Cardiac septum (tissue), 1 donor: ENCODE measurements at places on chromosomes 2 and 18. TPM values are rescaled to one million over a fixed set of nuclear protein-coding genes. Genes with fewer than 3 reads are reported as not detected.

- no peak for DNase-seq
These were observed 49.9 kb upstream of the AFF3 start for GRCh38 chr2:100192300-100192699.

DNA sequence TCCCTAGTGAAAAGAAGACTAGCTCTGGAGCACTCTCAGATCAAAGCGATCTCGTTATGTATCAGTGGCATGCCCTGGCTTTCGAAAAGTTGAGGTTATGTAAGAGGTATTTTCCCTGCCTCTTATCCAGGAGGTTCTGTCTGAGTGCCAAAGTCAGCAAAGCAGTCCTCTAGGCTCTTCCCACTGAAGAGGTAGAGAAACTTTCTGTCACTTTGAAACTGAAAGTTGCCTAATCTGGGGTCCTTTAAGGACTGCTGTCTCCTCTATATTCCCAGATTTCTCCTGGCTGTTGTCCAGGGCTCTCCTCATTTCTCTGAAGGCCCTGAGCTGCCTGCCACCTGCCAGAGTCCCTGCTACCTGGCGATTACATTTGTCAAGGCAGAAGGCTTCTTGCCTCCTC, 96.3 kb downstream of the B3GNT2 start:
- DNase-seq: no peak

CDK5R2 gene
- total RNA-seq: not detected

DNA sequence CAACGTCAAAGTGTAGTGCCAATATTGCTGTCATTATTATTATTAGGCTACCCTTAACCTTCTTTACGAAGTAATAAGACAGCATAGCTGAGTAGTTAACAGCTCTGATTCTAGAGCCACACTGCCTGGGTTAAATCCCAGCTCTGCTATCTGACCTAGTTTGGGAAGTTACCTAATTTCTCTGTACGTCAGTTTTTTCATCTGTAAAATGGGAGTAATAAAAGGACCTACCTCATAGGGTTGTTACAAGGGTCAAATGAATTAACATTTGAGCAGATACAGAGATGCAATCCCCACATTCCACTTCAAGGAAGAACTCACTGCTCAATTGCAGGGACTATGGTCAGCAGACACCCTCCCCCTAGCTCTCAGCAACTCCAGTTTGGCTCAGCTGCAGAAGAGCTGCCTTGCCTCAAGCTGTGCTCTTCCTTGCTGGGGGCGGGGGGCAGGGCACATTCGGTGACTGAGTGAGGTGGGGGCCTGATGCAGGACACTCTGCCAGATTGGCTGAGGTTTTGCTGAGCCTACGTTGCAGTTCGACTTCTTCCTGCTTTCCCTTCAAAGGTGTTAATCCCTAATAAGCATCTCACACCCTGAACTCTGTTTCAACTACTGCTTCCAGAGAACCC, 11.0 kb upstream of the LGALSL start:
- DNase-seq: no peak

SANBR gene
- total RNA-seq: 9.6 TPM

DNA sequence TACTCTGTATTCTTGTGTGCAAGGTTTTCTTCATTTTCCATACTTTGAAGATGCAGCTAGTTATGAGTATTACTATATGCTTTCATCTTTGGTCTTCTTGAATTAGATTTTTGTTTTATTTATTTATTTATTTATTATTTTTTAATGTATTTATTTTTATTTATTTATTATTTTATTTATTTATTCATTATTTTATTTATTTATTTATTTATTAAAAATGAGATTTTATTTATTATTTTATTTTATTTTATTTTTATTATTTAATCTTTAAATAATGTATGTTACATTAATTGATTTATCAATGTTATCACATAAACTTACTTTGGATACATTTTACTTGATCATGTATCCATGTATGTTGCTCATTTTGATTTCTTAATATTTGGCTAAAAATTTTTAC, 132.3 kb upstream of the GALNT13 start:
- no peak for DNase-seq

- no peak for DNase-seq
These were observed 135.9 kb downstream of the ALPK2 start for GRCh38 chr18:58492891-58493469.

DNA sequence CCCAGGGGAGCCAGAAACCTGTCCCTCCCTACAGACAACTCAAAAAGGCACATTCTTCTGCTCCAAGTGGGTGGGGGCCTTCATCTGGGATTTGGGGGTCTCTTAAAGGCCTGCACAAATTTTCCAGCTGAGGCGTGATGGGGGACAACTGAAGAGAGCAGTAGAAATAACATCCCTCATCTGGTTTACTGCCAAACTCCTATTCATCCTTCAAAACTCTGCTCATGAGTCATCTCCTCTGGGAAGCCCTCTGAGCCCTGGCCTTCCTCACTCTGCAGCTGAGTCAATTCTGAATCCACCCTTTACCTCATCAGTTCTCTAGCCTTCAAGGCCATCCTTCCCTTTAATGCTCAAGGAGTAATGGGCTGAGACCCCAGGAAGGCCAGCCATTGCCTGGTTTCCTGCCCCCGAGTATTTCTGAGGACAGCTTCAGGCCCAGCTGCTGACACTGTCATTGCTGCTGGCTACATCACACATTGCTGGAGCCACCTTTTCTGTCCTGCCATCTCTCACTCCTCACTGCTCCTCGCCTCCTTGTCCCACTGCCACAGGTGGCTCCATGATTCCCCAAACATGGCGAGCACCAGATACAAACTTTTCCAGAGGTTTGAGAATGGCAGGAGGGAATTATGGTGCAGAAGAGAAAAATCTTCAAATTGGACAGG, 32.2 kb upstream of the GLI2 start:
- no peak for DNase-seq

GRCh38 chr2:73830871-73831401, 2.2 kb downstream of the STAMBP start:
- DNase-seq: no peak

SERPINB2 gene
- not detected for total RNA-seq

CPLX4 gene
- total RNA-seq: not detected

DNA sequence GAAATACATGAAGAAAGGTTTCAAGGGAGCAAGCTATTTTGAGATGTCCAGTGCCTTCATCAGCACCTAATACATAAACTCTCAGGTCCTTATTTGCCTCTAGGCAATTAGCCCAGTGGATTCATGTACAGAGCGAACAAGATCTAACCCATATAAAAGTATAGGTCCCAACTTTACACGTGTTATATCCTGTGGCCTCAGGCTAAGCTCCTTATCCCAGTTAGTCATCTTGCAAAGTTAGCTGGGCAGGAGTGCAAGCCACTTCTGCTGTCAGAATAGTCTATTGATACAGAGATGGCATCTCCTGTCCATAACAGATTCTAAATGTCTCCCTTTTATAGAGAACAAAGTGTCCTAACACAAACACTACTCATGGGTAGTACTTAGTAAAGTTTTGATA, 203.9 kb upstream of the PIK3C3 start:
- no peak for DNase-seq

DNA sequence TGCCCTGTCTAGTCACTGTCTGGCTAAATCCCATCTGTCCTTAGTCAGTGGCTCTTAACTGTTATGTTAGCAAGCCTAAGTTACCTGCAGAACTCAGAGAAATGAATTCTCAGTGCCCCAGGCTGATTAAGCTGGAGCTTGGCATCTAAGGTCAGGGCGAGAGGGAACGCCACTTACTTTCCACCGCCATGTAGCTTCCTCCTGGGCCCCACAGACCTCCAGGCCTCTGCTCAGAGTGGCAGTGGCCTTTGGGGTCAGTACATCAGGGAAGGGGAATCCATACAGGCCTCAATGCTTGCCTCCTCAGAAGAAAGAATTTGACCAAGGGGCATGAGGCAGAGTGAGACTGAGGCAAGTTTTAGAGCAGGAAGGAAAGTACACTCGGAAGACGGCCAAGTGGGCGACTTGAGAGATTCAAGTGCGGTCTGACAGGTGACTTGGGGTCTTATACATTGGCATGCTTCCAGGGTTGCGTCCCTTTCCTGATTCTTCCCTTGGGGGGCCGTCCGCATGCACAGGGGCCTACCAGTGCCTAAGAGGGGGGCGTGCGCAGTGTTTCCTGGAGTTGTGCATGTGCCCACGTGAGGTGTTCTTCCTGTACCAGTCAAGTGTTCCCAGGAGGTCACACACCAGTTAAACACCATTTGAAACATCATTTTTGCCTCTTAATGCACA, 64.1 kb downstream of the EMILIN2 start:
- no peak for DNase-seq

DNA sequence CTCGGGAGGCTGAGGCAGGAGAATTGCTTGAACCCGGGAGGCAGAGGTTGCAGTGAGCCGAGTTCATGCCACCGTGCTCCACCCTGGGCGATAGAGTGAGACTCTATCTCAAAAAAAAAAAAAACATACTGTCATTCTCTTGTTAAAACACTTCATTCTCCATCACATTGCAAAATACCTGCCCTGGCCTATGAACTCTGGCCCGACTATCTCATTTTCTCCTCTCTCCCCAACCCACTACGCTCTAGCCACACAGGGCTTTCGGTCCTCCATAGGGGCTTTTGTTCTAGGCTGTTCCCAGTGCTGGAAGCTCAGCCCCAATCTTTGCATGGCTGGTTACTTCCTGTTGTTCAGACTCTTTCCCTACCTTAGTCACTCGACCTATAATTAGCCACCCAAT, 10.3 kb downstream of the CEP76 start:
- DNase-seq: no peak

CPS1 gene
- 2.9 TPM for total RNA-seq

DNA sequence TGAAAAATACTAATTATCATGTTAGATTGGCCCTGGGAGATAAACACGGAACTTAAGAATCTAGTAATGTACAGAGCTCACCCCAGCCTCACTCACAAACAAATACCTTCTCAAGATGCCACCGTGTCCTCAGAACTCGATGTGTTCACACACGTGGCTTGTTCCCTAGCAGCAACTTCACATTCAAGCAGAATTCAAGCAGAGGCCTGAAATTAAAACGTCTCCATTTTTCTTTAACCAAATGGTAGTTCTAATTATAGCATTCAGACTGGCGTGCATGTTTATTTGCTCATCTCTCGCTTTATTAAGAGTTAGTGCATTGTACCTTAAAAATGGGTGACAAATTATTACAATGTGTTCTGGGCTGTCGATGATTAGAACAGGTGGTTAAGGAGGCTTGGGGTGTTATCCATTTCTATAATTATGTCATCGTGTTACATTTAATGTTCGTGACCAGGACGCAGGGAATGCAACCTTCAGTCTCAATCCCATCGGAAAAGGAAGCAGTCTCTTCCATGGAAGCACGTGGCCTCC, 57.3 kb upstream of the SLC66A3 start:
- no peak for DNase-seq

PSMA8 gene
- total RNA-seq: not detected

SRD5A2 gene
- not detected for total RNA-seq

- DNase-seq: no peak
These were observed 102.0 kb downstream of the HIBCH start for GRCh38 chr2:190217616-190218015.

GRCh38 chr18:79534356-79534755, 138.6 kb downstream of the NFATC1 start:
- no peak for DNase-seq

GRCh38 chr2:109032229-109032820, 43.3 kb upstream of the EDAR start:
- no peak for DNase-seq

RNU2-63P gene
- total RNA-seq: not detected

GRCh38 chr2:74006459-74006858, 21.7 kb downstream of the TET3 start:
- no peak for DNase-seq

DNA sequence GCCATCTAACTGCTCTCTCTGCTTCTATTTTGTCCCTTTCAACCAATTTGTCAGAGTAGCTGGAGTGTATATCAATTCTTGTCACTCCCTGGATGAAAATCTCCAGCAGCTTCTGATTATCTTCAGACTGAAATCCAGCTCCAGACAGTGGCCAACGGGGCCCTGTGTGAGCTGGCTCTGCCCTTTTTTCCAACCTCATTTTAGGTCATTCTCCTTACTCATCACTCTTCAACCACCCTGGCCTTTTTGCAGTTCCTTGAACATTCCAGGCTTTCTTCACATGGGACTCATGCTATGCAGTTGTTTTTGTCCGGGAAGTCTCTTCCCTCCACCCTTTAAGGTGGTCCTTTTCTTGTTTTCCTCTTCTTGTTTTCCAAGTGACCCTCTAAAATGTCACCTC, 15.4 kb upstream of the FAP start:
- no peak for DNase-seq

DNA sequence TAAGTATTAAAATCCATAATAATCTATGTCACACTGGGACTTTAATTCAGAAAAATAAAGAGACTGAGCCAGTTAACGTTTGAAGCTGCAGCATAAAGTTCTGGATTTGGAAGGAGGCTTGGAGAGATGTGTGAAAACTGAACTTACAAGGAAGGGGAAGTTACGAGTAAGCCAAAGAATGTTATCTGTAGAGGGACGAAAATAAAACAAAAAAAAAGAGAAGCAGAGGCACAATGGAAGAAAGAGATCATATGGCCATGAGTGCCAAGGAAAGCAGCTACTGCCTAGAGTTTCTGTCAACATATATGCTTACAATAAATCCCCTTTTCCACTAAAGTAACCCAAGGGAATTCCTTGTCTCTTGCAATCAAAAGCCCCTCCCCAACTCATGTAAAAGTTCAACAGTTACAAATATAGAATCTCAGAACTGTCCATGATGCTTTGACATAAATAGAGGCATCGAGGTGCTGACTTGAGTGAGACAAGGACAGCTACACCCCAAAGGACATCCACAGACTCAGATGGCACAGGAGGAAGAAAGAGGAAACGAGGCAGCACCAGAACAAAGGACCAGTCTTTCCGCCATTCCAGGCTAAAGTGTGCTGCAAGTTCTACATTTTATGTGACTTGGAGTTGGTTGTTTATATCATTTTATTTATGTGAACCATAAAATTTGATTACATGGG, 16.1 kb upstream of the ARL5A start:
- no peak for DNase-seq

DNA sequence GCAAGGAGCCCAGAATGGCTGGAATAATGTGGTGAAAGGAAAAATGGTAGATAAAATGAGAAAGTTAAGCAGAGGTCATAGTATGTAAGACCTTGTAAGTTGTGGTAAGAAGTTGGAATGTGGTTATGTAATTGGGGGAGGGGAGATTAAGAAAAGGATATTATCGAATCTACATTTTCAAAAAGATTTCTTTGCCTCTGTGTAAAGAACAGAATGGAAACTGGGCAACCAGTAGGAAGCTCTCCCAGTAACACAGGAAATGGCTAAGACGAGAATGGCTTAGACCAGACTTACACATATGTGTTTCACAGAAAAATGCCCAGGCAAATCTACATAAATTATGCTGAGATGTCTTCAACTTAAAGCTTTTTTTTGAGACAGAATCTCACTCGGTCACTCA, 13.2 kb downstream of the MEMO1 start:
- DNase-seq: no peak
